H7 (cell line): ENCODE measurements at places on chromosomes 16 and 17.

GRCh38 chr16:72956124-72957064, 91.5 kb downstream of the ZFHX3 start:
- DNase-seq: no peak

DNA sequence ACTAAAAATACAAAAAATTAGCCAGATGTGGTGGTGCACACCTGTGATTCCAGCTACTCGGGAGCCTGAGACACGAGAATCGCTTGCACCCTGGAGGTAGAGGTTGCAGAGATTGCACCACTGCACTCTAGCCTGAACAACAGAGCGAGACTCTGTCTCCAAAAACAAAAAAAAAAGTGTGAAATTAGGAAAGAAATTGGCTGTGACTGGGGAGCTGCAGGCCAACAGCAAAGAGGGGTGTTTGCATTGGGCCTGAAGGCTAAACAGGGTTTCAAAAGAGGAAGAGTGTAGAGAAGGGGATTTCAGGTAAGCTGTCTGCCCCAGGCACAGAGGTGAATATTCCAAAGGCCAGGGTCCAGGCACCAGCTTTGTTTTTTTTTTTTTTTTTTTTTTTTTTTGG, 9.4 kb downstream of the BMERB1 start:
- no peak for DNase-seq

GRCh38 chr16:55736671-55737070, 80.9 kb downstream of the SLC6A2 start:
- no peak for DNase-seq

GRCh38 chr16:57041182-57042156, 50.9 kb upstream of the CPNE2 start:
- peak; percentile 48 for DNase-seq

DNA sequence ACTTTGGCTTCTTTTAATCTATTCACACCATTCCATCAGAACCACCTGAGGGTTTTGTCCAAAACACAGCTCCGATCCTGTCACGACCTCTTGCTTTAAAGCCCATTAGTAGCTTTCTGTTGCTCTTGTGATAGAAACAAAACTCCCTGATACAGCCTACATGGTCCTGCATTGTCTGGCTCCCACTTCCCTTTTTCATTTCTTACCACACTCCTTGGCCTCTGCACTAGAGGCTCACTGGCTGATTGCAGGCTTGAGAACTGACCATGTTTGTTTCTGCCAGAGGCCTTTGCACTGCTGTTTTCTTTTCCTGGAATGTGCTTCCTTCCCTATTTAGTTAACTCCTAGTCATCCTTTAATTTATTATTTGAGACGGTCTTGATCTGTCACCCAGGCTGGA, 23.7 kb downstream of the IST1 start:
- DNase-seq: no peak

DNA sequence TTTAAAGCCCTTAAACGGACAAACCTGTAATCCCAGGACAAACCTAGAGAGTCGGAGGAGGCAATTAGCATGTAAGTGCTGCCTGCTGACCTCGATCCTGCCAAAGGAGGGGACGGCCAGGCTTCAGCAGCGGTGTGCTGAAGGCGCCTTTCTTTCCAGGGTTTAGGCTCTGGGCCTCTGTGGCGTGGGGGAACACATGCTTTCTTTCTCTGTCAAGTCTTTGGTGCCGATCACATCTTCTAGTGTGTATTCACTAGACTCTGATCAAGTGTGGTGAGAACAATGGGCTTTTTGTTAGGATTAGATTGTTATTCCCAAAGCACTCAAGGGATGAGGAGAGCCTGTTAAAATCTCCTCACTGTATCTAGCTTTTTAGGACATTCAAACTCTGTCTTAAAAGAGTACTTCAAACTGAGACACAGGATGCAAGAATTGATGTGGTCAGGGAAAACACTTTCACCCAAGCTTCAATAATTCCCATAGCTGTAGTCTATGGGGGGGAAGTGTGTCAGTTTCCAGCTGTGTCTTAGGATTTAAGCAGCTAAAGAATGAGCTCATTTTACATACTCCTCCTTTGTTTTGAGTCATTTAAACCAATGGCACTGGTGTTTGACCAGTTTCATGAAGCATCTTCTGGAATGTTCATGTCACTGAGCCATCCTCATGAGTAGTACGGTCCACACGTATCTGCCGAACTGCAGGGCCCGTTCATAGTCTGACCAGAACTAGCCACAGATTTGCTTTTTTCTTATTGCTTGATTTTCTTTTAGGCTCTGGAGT, 51.2 kb downstream of the RPA1 start:
- no peak for DNase-seq

DNA sequence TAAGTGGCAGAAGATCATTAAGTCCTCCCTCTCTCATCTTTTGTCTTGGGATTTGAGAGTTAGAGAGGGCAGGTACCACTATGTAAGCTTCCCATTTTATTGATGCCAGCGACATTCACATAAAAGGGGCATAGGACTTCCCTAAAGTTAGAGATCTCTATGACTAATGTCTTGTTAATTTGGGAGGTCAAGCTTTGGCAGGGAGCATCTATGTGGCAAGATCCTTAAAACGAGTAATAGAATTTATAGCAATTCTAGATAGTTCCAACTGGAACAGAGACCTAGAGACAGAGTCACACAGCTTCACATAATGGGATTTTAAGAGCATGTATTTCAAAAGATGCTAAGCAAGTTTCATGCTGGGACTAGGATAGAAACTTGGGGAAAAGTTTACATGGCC, 308.0 kb downstream of the MAP2K6 start:
- no peak for DNase-seq
